H4 (cell line): ENCODE measurements at places on chromosomes 11 and 22. TPM values are rescaled to one million over a fixed set of nuclear protein-coding genes. Genes with fewer than 3 reads are reported as not detected.

BATF2 gene
- total RNA-seq = 1.8 and 2.3 TPM in 2 replicates

GRAMD1B gene
- total RNA-seq = 11.0 and 14.9 TPM in 2 replicates

GRCh38 chr11:93526641-93527583, 16.3 kb downstream of the SMCO4 start:
- DNase-seq = no peak

DNA sequence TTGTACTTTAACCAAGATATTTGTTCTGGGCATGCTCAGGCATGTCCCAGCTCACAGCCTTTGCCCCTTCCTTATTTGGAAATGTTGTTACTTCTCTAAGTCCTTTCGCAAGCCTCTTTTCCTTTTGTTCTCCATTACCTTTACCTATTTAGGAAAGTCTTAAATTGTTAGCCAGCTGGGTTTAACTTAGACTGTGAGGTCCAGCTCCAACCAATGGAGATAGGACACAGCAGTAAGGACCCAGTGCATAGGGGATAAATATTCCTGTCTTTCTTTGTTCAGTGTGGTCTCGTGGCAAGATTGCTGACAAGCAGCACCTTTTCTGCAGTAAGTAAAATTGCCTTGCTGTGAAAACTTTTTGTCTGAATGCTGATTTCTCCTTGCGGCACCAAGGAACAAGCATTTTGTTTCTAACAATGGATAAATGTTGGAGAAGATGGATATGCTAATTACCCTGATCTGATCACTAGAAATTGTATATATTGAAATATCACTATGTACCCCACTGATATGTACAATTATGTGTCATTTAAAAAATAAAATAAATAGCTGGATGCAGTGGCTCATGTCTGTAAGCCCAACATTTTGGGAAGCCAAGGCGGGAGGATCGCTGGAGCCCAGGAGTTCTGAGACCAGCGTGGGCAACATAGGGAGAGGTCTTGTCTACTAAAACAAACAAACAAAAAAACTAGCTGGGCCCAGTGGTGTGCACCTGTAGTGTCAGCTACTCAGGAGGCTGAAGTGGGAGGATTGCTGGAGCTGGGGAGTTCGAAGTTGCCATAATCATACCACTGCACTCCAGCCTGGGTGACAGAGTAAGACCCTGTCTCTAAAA, 31.9 kb upstream of the FTH1 start:
- DNase-seq = no peak

TNNT3 gene
- total RNA-seq = not detected in 2 replicates

- no peak for DNase-seq
Measured at GRCh38 chr11:92045301-92045700, 179.3 kb upstream of the FAT3 start.

P2RX6 gene
- 2.0 and 4.0 TPM in 2 replicates for total RNA-seq

KCNQ1 gene
- total RNA-seq = 0.04 TPM in 1 of 2 replicates, not detected in the other

USP2 gene
- total RNA-seq = 0.21 and 0.29 TPM in 2 replicates

DNA sequence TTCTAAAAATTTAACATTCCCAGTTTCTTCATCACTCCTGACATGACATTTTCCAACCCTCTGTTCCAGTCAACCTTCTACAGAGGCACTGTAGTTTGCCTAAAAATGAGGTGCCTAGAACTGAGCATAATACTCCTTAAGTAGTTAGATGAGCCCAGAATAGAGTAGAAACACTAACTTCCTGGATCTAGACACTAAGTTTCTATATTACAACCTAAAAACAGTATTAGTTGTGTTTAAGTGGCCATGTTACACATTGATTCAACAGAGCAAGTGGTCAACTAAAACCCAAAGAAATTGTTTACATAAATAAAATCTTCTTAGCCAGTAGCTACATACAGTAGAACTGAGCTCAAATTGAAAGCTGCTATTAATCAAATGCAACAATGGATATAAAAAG, 1.3 kb downstream of the HPS5 start:
- DNase-seq = no peak

- no peak for DNase-seq
Measured at GRCh38 chr22:43820651-43821305, 8.7 kb upstream of the EFCAB6 start.
